NCI-H2171 (cell line): ENCODE measurements at places on chromosomes 1 and 21.

DNA sequence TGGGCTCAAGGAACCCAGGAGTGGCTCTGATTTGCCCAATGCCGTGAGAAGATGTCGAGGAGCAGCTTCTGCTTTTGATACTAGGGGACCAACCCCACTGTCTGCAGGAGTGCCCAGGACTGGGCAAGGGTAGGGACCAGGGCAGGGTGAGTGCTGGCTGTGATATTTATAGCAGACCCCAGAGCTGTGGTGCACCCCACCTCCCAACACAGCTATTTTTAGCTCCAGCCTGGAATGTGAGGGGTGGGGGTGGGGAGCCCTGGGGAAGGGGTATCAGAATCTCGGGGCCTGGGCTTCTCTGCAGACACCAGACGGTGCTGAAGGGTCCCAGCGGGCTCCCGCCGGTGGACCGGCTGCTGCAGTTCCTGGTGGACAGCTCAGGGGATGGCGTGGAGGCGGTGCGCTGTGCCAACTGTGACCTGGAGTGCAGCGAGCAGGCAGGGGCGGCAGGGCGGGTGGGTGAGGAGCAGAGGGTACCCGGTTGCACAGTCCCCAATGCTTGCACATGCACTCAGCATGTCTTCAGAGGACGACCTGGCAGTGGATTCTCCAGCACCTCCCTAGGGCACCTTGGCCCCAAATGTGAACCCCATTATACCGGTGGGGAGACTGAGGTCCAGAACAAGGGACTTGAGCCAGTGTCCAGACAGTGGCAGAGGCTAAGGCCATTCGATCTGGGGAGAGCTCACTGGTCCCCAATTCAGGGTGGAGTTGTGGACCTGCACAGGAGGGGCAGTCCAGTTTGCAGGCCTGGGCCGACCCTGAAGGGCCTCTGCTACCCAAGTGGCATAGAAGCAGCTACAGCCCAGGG is 1.4 kb downstream of the RNF207 start:
- DNase-seq = no peak

DNA sequence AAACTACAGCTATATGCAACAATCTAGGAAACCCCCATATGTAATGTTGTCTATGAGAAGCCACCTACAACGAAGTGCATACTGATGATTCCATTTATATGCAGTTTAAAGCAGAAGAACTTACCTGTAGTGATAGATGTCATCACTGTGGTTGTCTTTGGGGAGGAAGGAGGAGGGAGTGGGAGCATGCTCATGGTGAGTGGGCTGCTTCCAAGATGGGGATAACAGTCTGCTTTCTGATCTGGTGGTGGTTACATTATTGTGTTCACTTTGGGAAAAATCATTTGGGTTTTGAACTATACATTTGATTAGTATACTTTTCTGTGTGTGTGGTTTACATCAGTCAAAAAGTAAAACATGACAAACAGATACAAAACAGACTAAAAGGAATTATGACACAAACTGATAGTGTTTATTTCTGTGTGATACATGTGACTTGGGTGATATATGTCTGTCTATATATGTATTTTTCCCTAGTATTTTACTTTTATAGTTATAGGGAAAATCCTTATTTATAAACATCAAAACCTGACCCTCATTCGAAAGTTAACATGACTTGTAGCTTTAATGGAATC is 184.7 kb downstream of the VPS13D start:
- DNase-seq = no peak

DNA sequence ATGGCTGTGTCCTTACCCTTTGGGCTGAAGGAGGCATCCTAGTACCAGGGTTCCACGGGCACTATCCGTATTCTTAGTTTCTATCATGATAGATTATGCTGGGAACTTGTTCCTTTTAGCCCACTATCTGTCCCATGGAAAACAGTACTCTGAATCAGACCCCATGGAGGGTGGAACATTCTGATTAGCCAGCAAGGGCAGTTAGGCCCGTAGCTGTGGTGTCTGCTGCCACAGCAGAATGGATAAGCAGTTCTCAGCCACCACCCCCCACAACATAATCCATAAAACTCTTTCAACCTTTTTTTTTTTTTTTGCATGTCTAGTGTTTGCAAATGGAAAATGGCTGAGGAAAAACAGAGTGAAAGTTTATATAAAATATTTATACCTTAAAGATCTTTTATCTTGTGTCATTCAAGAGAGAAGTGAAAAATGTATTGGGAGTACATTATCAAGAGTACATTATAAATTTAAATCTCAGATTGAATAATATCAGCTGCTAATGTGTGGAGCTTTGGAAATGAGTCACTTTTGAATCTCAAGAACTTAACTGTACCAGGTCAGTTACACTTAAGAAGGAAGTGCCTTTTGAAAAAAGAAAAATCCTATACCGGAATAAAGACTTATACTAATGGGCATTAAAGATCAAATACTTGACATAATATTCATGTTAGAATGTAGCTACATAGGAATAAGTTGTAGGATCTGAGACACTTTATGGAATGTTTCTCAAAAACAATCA is 80.3 kb downstream of the NFIA start:
- no peak for DNase-seq

GRCh38 chr1:207633226-207633625 is 11.7 kb upstream of the CR1L start:
- no peak for DNase-seq

DNA sequence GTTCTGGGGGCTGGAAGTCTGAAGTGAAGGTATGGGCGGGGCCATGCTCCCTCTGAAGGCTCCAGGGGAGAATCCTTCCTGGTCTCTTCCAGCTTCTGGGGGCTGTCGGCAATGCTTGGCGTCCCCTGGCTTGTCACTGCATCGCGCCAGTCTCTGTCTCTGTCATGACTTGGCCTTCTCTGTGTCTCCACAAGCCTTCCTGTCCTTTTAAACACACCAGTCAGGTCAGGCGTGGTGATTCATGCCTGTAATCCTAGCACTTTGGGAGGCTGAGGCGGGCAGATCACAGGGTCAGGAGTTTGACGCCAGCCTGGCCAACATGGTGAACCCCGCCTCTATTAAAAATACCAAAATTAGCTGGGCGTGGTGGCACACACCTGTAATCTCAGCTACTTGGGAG is 125.3 kb downstream of the ACTL8 start:
- DNase-seq = no peak

GRCh38 chr1:41639332-41639936 is 155.0 kb upstream of the EDN2 start:
- no peak for DNase-seq

DNA sequence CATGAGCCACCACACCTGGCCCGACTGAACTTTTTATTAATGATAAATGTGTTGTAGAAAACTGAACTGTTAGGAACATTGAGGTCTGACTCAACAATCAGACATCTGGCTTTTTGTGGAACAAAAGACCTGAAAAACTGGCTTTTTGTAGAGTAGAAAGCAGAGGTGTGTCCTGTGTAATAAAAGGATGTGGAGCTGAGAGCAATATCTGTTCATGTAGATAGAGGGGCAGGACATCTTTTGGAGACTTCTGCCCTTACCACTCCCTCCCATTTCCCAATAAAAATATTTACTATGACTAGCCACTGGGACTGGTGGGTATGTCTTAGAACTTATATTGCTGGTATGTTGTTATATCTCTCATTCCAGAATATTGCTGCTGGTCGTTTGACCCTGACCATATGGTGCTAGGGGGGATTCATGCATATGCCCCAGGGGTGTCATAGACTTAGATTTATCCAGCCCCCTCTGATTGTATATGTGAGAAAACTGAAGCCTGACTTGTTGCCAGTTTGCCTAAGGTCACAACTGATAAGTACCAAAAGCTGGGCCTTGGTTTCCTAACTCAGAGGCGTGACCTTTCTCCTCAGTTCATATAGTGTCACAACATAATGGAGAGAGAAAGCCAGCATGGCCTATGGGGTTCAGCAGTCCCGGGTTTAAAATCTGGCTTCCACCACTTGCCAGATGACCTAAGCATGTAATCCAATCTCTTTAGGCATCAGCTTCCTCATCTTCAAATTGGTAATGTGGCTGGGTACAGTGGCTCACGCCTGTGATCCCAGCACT is 33.5 kb upstream of the PIGV start:
- DNase-seq = no peak

DNA sequence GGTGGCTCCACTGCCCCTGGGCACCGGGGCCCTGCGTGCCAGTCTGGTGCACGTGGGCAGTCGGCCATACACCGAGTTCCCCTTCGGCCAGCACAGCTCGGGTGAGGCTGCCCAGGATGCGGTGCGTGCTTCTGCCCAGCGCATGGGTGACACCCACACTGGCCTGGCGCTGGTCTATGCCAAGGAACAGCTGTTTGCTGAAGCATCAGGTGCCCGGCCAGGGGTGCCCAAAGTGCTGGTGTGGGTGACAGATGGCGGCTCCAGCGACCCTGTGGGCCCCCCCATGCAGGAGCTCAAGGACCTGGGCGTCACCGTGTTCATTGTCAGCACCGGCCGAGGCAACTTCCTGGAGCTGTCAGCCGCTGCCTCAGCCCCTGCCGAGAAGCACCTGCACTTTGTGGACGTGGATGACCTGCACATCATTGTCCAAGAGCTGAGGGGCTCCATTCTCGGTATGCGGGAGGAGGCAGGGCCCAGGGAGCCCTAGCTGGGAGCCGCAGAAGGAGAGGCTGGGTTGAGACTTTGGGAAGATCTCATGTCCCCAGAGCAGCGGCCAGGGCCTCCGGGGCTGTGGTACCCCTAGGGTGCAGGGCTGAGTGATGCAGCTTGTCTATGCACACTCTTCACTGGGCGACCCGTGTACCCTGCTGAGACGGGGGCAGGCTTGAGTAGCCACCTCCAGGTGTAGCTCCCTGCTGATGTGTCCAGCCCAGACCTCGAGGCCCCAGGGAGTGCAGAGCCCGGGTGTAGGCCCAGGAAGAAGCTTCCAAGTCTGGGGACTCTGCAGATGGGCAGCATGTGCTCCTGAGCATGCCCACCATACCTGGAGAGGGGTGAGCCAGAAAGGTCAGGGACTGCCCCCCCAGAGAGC is 1.8 kb downstream of the VWA1 start:
- no peak for DNase-seq

GRCh38 chr1:62437273-62437940 is 558 bp downstream of the USP1 start:
- DNase-seq = no peak

DNA sequence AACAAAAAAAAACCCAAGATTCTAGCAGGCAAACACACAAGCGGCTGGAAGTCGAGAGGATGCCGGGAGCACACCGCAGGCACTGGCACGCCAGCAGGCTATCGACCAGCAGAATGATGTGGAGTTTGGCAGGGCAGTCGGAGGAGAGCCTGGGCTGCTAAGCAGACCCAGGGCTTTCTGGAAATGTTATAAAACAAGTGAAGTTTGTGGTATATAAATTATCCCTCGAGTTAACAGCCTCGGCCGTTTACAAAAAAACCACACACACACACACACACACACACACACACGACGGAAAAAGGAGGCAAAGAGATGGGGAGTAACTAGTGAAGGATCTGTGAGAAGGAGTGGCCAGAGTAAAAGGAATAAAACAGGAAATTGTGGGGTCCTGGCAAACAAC is 87.2 kb upstream of the IVNS1ABP start:
- DNase-seq = no peak

DNA sequence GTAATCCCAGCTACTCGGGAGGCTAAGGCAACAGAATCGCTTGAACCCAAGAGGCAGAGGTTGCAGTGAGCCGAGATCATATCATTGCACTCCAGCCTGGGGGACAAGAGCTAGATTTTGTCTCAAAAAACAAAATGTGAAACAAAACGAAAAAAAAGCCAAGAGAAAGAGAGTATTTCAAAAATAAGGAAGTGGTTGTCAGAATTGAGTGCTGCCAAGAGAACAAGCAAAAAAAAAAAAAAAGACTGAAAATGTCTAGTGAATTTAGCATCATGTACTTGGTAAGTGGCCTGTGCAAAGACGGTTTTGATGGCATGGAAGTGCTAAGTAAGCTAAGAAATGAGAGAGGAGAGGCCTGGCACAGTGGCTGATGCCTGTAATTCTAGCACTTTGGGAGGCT is 14.3 kb downstream of the KPNA6 start:
- no peak for DNase-seq

- no peak for DNase-seq
These were observed 89.1 kb upstream of the LYST start for GRCh38 chr1:235955777-235956176.

DNA sequence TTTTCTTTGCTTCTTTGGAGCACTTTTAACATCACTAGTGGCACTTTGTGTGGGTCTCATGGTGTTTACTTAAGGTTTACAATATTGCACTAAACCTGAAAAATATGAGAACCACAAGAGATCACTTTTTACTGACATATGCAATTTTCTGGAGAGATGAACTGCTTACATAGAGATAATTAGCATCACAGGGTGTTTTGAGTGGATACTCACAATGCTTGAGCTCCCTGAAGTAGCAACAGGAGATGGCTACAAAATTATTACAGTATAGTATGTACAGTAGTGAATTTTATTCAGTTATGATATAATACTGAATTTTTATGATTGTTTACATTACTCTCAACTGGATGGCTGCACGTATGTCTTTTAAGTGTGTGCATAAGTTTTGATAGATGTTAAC is 22.6 kb downstream of the RPRD2 start:
- DNase-seq = no peak

- DNase-seq = no peak
These were observed 132.0 kb upstream of the ZBTB40 start for GRCh38 chr1:22319608-22320007.

GRCh38 chr1:11970441-11971185 is 9.6 kb upstream of the MFN2 start:
- DNase-seq = no peak

GRCh38 chr1:94125551-94126514 is 4.9 kb upstream of the ABCA4 start:
- no peak for DNase-seq

GRCh38 chr1:167722152-167722869 is 529 bp downstream of the MPZL1 start:
- DNase-seq = peak; percentile 21

DNA sequence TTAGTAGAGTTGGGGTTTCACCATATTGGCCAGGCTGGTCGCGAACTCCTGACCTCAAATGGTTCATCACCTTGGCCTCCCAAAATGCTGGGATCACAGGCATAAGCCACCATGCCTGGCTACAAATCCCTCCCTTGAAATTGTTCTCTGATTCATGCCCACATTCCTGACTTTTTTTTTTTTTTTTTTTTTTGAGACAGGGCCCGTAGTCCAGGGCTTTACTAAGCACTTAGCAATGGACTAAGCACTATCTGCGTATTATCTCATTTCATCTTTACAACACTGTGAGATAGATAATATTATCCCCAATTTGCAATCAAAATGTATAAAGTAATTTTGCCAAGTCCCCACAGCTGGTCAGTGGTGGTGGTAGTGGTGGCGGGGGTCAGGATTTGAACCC is 58.9 kb downstream of the VWA5B1 start:
- no peak for DNase-seq

- DNase-seq = no peak
These were observed 37.0 kb upstream of the GORAB start for GRCh38 chr1:170495006-170495405.

- DNase-seq = no peak
These were observed 45.2 kb downstream of the SLC30A7 start for GRCh38 chr1:100941098-100941527.

DNA sequence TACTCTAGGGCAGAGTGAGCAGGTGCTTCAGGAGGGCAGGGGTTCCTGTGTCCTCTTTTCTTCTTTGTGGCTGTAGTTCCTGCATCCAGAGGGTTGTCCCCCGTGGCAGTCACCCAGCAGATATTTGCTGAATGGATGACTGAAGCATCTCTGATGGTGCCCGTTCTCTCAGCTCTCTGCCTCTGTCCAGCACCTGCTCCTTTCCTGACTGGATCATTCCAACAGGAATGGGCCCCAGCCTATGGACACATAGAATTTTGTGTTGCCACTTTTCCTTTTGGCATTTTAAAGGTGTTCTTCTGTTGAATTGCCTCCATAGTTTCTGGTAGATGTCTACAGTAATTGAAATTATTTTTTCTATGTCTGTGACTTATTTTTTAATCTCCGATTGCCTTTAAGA is 372.5 kb upstream of the C1orf174 start:
- no peak for DNase-seq

GRCh38 chr1:26541816-26542711 is 12.5 kb downstream of the RPS6KA1 start:
- DNase-seq = no peak
